Stimulated activated CD4-positive, alpha-beta T cell treated with anti-CD3 and anti-CD28 coated beads, Interleukin-1b, Interleukin-23, amount 100 ng/mL, for 1 hour (primary cell): ENCODE measurements at places on chromosomes 5 and 9.

- DNase-seq: no peak
Measured at GRCh38 chr9:120873512-120873911, 3.5 kb downstream of the PHF19 start.

GRCh38 chr5:35850967-35851680, 5.6 kb upstream of the IL7R start:
- DNase-seq: no peak

DNA sequence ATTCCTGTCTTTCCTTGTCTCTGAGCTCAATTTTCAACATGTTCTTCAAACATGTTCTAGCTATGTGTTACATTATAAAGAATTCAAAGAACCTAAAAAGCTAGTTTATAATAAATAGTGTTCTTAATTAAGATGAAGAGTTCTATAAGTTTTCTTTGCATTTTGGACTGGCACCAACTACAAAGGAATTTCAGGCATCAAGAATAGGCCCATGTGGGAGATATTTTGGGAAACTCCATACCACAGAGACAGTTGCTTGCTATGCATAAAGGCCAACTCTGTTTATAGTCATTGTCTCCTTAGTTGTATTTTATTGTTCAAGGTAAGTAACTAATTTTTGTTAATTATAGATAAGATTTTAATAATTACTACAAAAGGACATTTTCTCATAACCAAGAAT, 4.5 kb downstream of the SLF1 start:
- DNase-seq: no peak

DNA sequence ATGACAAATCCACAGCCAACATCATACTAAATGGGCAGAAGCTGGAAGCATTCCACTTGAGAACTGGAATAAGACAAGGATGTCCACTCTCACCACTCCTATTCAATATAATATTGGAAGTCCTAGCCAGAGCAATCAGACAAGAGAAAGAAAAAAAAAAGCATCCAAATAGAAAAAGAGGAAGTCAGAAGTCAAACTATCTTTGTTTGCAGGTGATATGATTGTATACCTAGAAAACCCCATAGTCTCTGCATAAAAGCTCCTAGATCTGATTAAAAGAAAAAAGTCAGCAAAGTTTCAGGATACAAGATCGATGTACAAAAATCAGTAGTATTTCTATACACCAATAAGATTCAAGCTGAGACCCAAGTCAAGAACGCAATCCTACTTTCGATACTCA, 66.1 kb downstream of the OSMR start:
- no peak for DNase-seq

- DNase-seq: no peak
Measured at GRCh38 chr5:142819825-142820224, 49.6 kb downstream of the ARHGAP26 start.

- DNase-seq: no peak
Measured at GRCh38 chr9:77449240-77450084, 198.7 kb downstream of the GNA14 start.

- no peak for DNase-seq
Measured at GRCh38 chr5:76849419-76850291, at the start of gene S100Z. S100Z (plus strand) TSS chr5:76850014; CDS start chr5:76875360, 25,346 bp downstream.

- no peak for DNase-seq
Measured at GRCh38 chr5:176561259-176561658, 12.1 kb downstream of the CDHR2 start.

DNA sequence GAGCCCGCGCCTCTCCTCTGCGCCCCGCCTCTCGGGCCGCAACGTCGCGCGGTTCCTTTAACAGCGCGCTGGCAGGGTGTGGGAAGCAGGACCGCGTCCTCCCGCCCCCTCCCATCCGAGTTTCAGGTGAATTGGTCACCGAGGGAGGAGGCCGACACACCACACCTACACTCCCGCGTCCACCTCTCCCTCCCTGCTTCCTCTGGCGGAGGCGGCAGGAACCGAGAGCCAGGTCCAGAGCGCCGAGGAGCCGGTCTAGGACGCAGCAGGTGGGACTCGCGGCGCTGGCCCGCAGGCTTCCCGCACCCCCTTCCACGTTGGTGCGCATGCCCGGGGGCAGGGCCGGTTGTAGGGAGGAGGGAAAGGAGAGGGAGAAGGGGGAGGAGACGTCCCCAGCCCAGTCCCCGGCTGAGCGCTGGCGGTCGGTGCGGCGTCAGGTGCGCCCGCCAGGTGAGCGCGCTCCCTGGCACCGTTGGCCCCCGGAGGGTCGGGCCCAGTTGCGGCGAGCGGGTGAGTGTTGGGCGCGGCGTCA, at the start of gene OCLN:
TSS of gene OCLN (plus strand) at position 400 of the 532 bp plus-strand sequence. CDS start 11,455 bp downstream, outside the sequence.
- no peak for DNase-seq

DNA sequence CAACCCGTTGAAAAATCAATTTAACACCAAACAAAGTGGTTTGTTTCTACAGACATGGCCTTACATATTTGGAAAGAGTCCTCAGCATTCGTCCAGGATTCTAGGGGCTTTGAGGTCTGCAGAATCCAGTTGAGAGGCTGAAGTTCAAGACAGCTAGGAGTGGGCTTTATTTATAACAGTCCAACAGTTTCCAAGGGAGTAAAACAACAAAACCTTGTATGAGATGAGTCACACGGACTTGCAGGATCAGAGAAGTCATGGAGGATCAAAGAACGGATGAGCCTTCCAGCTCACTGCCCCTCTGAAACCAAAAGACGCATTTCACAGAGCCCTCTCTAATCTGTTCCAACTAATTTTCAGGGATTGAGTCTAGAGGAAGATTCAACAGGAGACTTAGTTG, 11.1 kb upstream of the ESM1 start:
- DNase-seq: no peak

- no peak for DNase-seq
Measured at GRCh38 chr5:75473463-75473862, 38.0 kb downstream of the CERT1 start.

DNA sequence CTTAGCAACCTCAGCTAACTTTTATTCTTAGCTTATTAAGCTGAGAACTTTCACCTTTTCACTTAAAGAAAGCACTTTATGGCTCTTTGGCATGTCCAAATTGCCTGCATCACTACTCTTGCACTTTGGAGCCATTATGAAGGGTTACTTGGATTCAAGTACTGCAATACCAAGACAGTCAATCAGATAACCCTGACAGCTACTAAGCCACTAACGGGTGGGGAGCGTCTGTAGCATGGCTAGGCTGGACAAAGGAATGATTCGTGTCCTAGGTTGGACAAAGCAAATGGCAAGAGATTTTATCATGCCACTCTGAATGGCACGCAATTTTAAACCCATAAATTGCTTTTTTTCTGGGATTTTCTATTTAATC, 39.6 kb downstream of the TRPM6 start:
- no peak for DNase-seq

GRCh38 chr5:158820891-158821290, 278.8 kb downstream of the EBF1 start:
- DNase-seq: no peak

GRCh38 chr5:110441035-110441434, 285.4 kb downstream of the TMEM232 start:
- DNase-seq: no peak

- DNase-seq: no peak
Measured at GRCh38 chr5:15249152-15249551, 250.8 kb upstream of the FBXL7 start.

DNA sequence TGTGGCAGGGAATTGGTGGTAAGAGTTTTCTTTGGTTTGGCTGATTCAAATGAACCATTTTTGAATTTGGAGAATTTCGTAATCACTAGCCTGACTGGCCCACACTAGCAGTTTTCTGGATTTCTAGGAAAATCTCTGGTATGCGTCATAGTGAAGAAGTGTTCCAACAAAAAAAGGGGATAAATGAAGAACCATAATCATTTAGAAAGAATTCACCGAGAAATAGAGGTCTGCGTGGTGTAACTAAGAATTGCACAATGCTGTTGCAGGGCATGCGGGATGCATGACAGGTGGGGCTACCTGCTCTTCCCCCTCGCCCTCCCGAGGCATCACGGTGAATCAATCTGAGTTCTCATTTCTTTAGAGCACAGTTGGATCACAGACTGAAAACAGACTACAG, 232.3 kb upstream of the PAPPA start:
- DNase-seq: no peak

DNA sequence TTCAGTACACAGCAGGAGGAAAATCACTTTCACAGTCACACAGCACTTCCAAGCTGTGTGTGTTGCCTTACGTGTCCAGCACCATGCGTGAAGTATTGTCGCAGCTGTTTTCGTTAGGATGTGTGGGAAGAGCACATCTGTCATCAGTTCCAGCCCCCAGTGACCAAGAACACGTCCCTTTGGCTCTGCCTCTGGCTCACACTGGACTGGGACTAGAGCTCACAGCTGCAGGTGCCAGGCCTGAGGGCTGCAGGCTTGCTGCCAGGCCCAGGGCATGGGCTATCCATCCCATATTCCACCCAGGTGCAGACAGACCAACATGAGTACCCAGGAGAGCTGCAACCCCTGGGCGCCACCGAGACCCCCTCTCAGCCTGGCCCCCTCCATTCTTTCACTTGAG, 60.5 kb upstream of the ANKRD33B start:
- DNase-seq: no peak

GRCh38 chr5:1760656-1761452, 38.8 kb downstream of the MRPL36 start:
- no peak for DNase-seq

GRCh38 chr5:126003309-126003708, 419.9 kb upstream of the GRAMD2B start:
- no peak for DNase-seq

DNA sequence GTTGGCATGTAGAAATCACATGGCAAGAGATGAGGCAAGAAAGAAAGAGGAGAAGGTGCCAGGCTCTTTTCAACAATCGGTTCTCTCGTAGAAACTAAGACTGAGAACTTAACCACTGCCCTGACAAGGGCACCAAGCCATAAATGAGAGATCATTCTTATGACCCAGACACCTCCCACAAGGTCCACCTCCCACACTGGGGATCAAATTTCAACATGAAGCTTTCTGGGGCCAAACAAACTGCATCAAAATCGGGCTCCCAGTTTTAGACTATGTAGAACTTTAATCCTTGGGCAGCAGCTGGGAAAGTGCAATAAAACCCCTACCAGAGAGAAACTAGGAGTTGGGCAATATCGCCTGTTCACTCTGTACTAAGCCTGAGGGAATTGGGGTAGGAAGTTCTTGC, 150.2 kb upstream of the CCDC152 start:
- DNase-seq: no peak

DNA sequence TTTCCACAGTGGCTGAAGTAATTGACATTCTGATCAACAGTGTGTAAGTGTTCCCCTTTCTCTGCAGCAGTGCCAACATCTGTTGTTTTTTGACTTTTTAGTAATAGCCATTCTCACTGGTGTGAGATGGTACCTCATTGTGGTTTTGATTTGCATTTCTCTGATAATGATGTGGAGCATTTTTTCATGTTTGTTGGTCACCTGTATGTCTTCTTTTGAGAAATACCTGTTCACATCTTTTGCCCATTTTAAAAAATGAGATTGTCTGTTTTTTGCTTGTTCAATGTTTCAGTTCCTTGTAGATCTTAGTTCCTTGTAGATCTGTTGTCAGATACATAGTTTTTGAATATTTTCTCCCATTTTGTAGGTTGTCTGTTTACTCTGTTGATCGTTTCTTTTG, 162.5 kb upstream of the PITX1 start:
- DNase-seq: no peak

GRCh38 chr5:103450333-103451061, 112.1 kb downstream of the NUDT12 start:
- DNase-seq: no peak

DNA sequence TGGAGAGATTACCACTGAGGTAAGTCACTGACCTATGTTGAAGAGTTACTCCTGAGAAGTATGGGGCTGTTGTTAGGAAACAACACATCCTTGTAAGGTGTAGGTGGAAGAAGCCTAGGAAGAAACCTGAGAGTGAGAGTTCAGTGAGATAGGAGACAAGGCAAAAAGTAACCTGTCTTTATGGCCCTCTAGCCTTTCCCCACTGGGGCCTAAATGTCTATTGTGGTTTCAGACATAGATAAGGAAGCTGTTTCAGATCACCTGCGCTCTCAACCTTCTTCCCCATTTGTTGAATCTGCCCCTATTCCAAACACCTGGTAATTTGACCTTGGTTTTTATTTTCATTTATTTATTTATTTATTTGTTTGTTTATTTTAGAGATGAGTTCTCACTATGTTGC, 397.1 kb upstream of the RORB start:
- no peak for DNase-seq

GRCh38 chr5:135452321-135453030, at the start of gene TIFAB:
TIFAB (minus strand) TSS chr5:135452351; CDS start chr5:135449939, 2,412 bp downstream.
- DNase-seq: no peak

- DNase-seq: no peak
Measured at GRCh38 chr9:15867334-15867733, 314.5 kb downstream of the CCDC171 start.

DNA sequence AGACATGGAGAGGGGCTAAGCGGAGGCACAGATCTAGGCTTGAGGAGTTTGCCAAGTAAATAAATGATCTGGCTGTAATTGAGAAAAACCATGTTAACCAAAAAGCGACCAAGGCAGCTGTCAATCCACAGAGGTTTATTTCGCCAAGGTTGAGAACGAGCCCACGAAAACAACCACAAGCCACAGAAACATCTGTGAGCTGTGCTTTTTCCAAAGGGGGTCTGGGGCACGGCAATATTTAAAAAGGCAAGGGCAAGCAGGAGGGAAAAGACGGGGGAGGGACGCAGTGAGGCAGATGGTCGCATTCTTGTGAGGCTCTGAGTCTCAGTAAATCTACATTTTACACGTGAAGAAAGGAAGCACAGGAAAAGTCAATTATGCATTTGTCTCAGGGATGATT, 25.4 kb downstream of the CCT5 start:
- DNase-seq: no peak

- DNase-seq: no peak
Measured at GRCh38 chr5:93658044-93658443, 75.0 kb downstream of the NR2F1 start.

GRCh38 chr9:76651119-76651705, 113.0 kb upstream of the PCA3 start:
- no peak for DNase-seq

- DNase-seq: no peak
Measured at GRCh38 chr5:64341340-64341739, 164.5 kb upstream of the RGS7BP start.

DNA sequence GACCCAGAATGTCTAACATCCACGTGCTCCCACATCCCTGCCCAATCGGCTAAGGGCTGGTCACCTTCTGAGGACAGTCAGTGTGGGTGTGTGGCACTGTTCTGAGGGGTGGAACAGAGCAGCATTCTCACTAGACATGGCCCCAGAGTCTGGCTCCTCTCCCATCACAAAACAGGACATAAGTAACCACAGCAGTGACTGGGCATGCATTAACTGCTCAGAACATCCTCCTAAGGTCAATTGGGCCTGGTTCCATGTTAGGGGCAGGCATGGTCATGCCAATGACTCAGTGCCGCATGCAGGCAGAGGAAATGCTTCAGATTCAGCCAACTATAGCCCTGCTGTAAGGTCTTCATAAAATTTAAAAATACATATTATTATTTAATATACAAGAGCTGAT, 12.9 kb downstream of the MACROH2A1 start:
- no peak for DNase-seq

DNA sequence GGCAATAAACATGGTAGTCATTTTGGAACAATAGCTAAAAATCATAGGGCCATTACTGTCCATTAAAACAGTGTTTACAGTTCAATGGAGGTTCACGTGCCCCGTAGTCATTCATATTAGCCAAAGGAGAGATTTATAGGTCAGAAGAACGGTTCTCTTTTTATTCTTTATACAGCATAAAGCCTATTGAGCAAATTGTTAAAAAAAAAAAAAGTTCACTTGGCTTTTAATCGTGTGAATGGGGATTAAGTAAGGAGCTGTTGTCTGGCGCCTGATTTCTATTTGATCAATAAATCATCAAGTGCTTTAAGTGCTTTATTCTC, 69.1 kb upstream of the TBCA start:
- DNase-seq: no peak
